Cortex of kidney (tissue), 1 donor: ENCODE measurements at places on chromosomes 4 and X.

- no peak for DNase-seq
These were observed 53.4 kb downstream of the IRF2 start for GRCh38 chr4:184420881-184421416.

- DNase-seq: no peak
These were observed 28.2 kb upstream of the TLR2 start for GRCh38 chr4:153655928-153656327.

DNA sequence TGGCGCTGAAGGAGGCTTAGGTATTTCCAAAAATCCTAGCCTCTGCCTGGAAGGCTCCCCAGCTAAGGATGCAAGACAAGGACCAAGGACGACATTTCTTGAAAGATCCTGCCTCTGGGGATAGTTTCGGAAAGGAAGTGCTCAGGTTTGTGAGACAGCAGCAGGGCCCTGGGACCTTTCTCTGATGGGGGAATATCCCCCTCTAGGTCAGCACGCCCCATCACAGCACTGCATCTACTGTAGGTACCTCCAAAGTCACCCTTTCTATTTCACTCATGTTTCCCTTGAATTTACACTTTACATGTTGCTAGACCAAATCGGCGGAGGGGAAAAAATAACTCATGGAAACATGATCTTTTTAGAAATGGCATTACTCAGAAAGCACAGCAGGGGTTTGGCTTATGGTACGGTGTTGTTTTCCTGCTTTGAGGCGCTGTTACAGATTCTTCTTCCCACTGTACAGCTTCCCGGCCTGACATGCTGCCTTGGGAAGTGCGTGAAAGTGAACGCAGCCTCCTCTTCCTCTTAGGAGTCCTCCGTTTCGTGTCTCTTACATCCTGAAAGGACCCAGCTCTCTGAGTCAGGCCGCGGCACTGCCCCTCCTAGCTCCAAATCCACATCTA, 77.2 kb upstream of the DHRSX start:
- DNase-seq: no peak

GRCh38 chr4:157271166-157271869, 50.8 kb downstream of the GRIA2 start:
- no peak for DNase-seq

DNA sequence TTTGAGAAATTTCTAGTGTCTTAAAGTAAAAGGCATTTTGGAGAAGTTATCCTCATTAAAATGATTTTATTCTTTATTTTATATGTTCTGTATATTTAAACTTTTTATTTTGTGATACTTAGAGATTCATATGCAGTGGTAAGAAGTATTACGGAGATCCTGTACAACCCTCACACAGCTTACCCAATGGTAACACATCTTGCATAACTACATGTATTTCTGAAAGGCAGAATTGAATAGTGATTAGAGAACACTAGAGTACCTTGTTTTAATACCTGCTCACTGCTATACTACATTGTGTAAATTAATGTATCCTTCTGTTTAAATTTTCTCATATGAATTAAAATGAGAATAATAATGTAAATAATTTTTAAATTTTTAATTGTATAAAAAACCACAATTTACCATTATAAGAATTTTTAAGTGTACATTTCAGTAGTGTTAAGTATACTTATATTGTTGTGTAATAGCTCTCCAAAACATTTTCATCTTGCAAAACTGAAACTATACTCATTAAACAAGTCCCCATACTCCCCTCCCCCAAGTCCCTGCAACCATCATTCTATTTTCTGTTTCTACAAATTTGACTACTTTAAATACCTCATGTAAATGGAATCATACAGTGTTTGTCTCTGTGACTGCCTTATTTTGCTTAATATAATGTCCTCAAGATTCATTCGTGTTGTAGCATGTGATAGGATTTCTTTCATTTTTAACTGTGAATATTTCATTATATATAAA, 45.4 kb downstream of the INTS12 start:
- no peak for DNase-seq

DNA sequence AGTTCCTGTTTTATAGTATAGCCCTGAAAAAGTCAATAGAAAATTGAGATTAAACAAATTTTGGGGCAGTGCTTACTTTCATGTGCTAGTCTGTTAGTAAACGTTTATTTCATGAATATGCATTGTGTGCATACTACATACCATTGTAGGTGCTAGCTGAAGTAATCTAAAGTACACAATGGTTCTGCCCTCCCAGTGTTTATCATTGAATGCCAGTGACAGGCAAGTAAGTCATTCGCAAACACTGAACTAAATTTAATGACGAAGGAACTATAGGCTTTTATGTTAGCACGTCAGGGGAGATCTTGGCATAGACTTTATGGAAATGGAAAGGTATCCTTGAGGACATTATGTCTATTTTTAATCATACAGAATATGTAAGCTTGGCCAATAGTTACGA, 426.9 kb upstream of the EPHA5 start:
- DNase-seq: no peak

DNA sequence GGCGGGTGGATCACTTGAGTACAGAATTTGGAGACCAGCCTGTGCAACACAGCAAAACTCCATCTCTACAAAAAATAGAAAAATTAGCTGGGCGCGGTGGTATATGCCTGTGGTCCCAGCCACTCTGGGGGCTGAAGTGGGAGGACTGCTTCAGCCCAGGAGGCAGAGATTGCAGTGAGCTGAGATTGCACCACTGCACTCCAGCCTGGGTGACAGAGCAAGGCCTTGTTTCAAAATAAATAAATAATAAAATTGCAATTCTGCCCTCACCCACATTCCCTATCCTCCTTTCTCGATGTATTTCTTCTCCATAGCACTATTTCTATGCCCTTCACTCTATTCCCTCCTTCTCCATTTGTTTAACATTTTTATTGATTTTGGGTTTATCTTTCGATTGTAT, 8.7 kb upstream of the SLAIN2 start:
- no peak for DNase-seq

DNA sequence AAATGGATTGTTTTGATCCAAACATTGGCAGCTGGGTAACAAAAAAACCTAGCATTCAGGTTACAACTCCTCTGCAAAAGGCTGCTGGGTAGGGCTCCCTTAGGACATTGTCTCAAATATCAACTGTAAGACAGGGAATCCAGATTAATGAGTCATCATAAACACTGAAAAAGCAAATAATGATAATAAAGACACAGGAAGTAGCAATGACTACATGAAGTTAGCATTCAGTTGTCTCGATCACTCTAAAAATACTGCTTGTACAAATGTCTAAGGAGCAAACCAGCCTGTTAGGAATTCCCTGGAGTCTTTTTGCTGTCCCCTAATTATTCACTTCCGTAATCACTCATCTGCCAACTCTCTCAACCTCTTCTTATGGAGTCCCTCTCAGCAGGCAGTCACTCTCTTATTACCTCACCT, 259.2 kb downstream of the GPC3 start:
- no peak for DNase-seq

DNA sequence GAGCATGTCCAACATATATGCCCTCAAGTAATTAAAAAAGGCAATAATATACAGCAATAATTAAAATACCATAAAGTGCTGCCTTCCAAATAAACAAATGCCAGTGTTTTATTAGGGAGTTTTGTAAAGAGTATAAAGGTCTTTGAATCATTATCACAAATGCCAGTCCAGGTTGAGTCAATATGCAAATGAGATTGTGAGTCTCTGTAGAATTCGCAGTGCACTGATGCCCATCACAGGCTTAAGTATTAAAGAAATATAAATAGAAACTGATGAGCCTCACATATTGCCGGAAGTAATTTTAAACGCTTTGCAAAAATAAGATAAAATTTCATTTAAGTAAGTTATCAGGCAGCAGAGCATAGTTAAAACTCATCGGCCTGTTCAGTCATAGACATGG, 205.0 kb upstream of the TECRL start:
- DNase-seq: no peak

GRCh38 chr4:98632258-98632657, 26.2 kb downstream of the TSPAN5 start:
- DNase-seq: no peak

- no peak for DNase-seq
These were observed 2.3 kb downstream of the PGRMC2 start for GRCh38 chr4:128285085-128285997.

GRCh38 chr4:141081921-141082395, 51.3 kb downstream of the RNF150 start:
- DNase-seq: no peak

DNA sequence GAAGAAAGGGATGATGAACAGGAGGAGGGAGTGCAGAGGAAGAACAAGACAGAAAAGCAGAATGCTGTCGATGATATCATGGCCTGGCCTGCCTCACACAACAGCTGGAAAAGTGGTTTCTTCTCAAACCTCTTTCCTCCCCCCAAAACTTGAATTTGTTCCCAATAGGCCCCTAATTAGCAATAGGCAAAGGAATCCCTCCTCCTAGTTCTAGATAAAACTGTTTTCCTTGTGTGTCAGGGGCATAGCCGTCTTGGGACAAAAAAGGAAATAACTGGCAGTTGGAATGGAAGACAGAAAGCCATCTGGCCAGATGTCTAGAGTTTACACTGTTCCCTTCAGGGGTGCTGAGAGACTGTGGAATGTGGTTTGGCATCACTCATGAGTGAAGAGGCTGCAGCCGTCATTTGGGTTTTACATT, 177.8 kb upstream of the C1QTNF7 start:
- DNase-seq: no peak

DNA sequence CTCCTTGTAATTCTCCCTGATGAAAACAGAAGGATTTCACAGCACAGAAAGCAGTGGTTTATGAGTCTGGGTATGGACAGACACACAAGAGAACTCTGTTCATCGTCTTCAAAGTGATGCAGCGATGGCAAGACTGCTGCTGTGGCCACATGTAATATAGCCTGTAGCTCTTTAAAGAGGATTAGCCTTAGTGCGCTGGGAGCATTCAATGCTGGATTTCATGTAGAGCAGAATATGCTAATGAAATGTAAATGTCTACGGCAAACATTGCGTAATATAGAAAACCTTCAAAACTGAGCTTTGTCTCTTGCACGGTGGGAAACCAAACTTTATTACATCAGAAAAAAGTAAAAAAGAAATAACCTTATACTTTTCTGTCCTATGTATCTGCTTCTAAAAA, 42.9 kb downstream of the ALPK1 start:
- no peak for DNase-seq

- DNase-seq: no peak
These were observed 37.0 kb downstream of the NPY5R start for GRCh38 chr4:163380703-163381102.

- no peak for DNase-seq
These were observed 3.9 kb downstream of the FBXO8 start for GRCh38 chr4:174279433-174280155.

GRCh38 chr4:94978904-94979303, 221.1 kb downstream of the BMPR1B start:
- DNase-seq: no peak

DNA sequence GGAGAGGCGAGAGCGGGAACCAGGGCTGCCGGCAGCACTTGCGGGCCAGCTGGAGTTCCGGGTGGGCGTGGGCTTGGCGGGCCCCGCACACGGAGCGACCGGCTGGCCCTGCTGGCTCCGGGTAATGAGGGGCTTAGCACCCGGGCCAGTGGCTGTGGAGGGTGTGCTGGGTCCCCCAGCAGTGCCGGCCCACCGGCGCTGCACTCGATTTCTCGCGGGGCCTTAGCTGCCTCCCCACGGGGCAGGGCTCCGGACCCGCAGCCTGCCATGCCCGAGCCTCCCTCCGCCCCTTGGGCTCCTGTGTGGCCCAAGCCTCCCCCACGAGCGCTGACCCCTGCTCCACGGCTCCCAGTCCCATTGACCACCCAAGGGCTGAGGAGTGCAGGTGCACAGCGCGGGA, 25.2 kb upstream of the KIT start:
- no peak for DNase-seq

DNA sequence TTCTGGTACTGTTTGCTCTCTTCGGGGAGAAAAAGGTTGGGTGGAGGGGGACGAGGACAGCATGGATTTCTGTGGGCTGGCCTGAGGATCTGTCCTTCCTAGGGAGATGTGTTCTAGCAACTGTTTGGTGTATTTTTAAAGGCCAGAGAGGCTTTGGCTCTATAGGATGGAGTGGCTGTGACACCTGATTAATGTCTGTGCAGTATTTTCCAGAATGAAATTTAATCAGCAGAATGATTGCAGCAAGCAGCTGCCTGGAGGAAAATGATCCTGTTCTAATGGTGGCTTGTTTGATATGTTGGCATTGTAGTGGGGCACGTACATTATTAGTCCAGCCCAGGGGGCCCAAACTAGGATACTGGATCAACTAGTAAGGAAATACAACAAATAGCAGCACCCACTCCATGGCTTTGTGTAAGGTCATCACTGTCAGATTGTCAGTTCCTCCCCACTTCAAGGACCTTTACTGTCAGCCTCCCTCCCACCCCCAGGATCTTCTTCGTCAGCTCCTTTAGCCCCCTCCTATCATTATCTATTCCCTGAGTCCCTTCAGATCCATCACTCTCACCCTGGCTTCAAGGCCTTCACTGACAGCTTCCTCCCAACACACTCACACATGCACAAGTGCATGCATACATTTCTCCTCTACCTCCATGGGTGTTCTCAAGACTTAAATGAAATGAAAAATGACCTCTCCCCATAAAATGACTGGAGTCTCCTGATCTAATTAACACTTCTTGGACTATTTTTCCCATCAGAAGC, 10.4 kb upstream of the TMEM255A start:
- DNase-seq: no peak

GRCh38 chrX:95058815-95059214, 1384.8 kb downstream of the FAM133A start:
- DNase-seq: no peak

- no peak for DNase-seq
These were observed 260.1 kb upstream of the EDNRA start for GRCh38 chr4:147220833-147221232.

- DNase-seq: no peak
These were observed 3.0 kb downstream of the RASSF6 start for GRCh38 chr4:73617256-73617655.

GRCh38 chrX:38278682-38279081, 48.6 kb downstream of the RPGR start:
- DNase-seq: no peak

DNA sequence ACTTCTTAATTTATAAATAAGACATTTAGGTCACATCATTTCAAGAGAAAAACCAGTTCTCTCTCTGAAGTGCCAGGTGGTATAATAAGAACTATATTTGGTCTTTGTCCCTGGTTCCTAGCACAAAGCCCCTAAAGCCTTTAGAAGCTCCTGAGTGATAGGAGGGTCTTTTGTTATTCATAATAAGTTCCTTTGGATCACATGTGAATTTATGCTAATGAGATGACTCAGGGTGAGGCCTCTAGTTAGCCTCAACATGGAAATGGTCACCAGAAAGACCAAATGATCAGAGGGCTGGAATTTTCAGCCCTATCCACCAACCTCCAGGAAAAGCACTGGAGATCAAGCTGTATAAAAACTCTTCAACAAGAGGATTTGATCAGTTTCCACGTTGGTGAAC, 68.1 kb upstream of the BLTP1 start:
- DNase-seq: no peak

DNA sequence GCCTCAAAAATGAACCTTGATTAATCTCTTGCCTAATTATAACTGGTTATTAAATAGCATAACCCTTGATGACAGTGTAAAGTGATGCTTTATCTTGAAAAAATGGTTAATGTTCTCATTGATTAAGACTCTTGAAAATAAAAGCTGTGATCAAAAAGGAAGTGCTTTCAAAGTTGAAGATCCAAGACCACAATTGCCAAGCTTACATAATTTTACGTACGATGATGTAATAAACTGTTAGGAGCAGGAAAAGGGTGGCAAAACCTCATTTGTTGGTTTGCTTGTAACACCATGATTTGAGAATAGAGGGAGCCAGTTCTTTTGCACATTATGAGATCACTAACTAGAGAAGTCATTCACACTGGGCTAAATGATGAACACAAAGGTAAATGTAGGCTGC, 322.2 kb downstream of the ADGRL3 start:
- DNase-seq: no peak
